Psoas muscle (tissue), 8 donors: ENCODE measurements at places on chromosomes 12 and 14. TPM values are rescaled to one million over a fixed set of nuclear protein-coding genes. Genes with fewer than 3 reads are reported as not detected.

GRCh38 chr12:56288705-56289387 lies 11.3 kb downstream of the CS start:
- H3K4me1 ChIP-seq = peaks cover 36% of the 10 kb centered on the region
- no peaks in the 10 kb centered on the region for H3K27me3 ChIP-seq
- H3K36me3 ChIP-seq = peaks cover 55% of the 10 kb centered on the region
- no peak overlapping the region for H3K4me3 ChIP-seq
- no peak overlapping the region for H3K27ac ChIP-seq

DNA sequence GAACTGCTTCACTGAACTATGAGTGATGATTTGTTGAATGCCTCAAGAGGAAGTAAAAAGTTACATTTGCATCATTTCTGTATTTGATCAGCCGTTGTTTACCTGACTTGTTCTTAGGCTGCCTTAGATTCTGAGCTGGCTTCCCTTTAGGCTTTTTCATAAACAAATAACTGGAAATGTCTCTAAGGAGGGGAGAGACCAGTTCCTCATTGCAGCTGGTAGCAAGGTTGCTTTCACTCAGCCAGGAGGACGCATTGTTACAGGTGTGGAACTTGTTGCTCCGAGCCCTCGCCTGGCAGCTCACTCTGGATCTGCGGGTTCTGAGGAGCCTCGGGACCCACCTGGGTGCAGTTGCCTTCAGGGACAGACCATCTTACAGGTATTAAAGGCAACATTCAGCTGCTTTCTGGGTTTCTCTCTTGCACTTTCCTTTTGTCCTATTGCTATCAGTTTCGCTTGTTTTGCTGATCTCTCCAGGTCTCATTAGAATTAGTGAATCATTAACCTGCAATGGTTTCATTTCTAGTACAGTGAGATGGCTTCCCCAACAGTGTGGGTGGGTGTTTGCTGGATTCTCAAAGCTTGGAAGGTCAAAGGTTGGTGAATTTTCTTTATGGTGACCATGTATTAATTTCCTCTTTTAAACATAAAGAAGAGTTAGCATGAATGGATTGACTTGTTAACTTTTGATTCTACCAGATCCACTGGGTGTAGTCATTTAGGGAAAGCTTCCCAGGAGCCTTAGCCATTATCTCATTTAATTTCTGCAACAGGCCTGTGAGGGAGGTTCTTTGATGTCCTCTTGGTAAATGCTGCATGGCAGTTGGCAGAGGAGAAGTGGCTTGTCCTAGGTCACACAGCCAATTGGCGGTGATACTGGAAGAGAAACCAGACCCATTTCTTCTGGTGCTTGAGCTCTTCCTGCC lies at the start of gene PLEKHG7:
PLEKHG7 (plus strand) TSS at position 236 of the 926 bp plus-strand sequence. CDS start 3,643 bp downstream, outside the sequence.
- no peak within 1 kb of the TSS for H3K27ac ChIP-seq
- no peak within 1 kb of the TSS for H3K4me3 ChIP-seq
- no peaks in the 10 kb centered on the region for H3K4me1 ChIP-seq
- no peak for DNase-seq
- H3K27me3 ChIP-seq = no peaks in the 10 kb centered on the region
- no peaks in the 10 kb centered on the region for H3K36me3 ChIP-seq

Gene SEL1L
- total RNA-seq = 53.1 TPM

Gene HOXC9
- total RNA-seq = 7.1 TPM
